ENCODE measurements at places on chromosomes 12 and 14. TPM values are rescaled to one million over a fixed set of nuclear protein-coding genes. Genes with fewer than 3 reads are reported as not detected.

The DPY19L2 gene
- total RNA-seq = 0.91 TPM

The TAS2R14 gene
- total RNA-seq = 0.49 TPM

- H3K27me3 ChIP-seq = peaks cover 10% of the 10 kb centered on the region
- no peak overlapping the region for H3K27ac ChIP-seq
- DNase-seq = no peak
- no peak overlapping the region for H3K4me3 ChIP-seq
- peaks cover 2% of the 10 kb centered on the region for H3K4me1 ChIP-seq
Observed at GRCh38 chr12:132275110-132275531, 54.3 kb downstream of the GALNT9 start.

GRCh38 chr14:105536691-105537579 lies 10.6 kb downstream of the TMEM121 start:
- H3K4me1 ChIP-seq = no peaks in the 10 kb centered on the region
- H3K4me3 ChIP-seq = no peak overlapping the region
- peaks cover 4% of the 10 kb centered on the region for H3K27me3 ChIP-seq
- H3K36me3 ChIP-seq = no peaks in the 10 kb centered on the region

GRCh38 chr12:104653730-104654664 lies 197.2 kb downstream of the CHST11 start:
- peak; percentile 37 for DNase-seq
- H3K4me1 ChIP-seq = peaks cover 8% of the 10 kb centered on the region
- no peak overlapping the region for H3K4me3 ChIP-seq
- no peak overlapping the region for H3K27ac ChIP-seq
- H3K27me3 ChIP-seq = no peaks in the 10 kb centered on the region

Data from activated naive CD4-positive, alpha-beta T cell treated with anti-CD3 and anti-CD28 coated beads for 36 hours (primary cell).